ENCODE measurements at places on chromosomes 12 and 14. TPM values are rescaled to one million over a fixed set of nuclear protein-coding genes. Genes with fewer than 3 reads are reported as not detected.

The KRT72 gene
- 22.1 TPM for total RNA-seq

The DAO gene
- total RNA-seq, result not detected

The MYF6 gene
- 2.5 TPM for total RNA-seq

The PPP1R36 gene
- 8.6 TPM for total RNA-seq

The IRAK3 gene
- total RNA-seq, result 4.5 TPM

The RHEBL1 gene
- total RNA-seq, result 2.3 TPM

The FAR2 gene
- 7.2 TPM for total RNA-seq

The DNAJC22 gene
- 4.3 TPM for total RNA-seq

The CLEC2D gene
- total RNA-seq, result 19.9 TPM

The CCDC177 gene
- 0.28 TPM for total RNA-seq

The ARHGEF25 gene
- total RNA-seq, result 32.5 TPM

The KRR1 gene
- total RNA-seq, result 34.7 TPM

The PRICKLE1 gene
- 7.5 TPM for total RNA-seq

The KERA gene
- not detected for total RNA-seq

The NDRG2 gene
- 230 TPM for total RNA-seq

The GALNT9 gene
- total RNA-seq, result 0.14 TPM

The RPS6KL1 gene
- total RNA-seq, result 15.1 TPM

The CCDC197 gene
- total RNA-seq, result not detected

The NAP1L1 gene
- 325 TPM for total RNA-seq

The RAB2B gene
- 25.1 TPM for total RNA-seq

The C12orf75 gene
- total RNA-seq, result 47.1 TPM

The TAS2R7 gene
- not detected for total RNA-seq

The CHMP4A gene
- 66.8 TPM for total RNA-seq

The PDE3A gene
- total RNA-seq, result 6.2 TPM

The PRR4 gene
- 7.9 TPM for total RNA-seq

The TMEM119 gene
- total RNA-seq, result 19.1 TPM

The SIX6 gene
- 0.05 TPM for total RNA-seq

The BMP4 gene
- total RNA-seq, result 11.2 TPM

The LALBA gene
- total RNA-seq, result not detected

The CELA1 gene
- total RNA-seq, result not detected

Data from prostate gland (tissue), 2 donors.